Thyroid gland (tissue), 4 donors: ENCODE measurements at places on chromosomes 4 and X. TPM values are rescaled to one million over a fixed set of nuclear protein-coding genes. Genes with fewer than 3 reads are reported as not detected.

The VGLL1 gene
- not detected for total RNA-seq

DNA sequence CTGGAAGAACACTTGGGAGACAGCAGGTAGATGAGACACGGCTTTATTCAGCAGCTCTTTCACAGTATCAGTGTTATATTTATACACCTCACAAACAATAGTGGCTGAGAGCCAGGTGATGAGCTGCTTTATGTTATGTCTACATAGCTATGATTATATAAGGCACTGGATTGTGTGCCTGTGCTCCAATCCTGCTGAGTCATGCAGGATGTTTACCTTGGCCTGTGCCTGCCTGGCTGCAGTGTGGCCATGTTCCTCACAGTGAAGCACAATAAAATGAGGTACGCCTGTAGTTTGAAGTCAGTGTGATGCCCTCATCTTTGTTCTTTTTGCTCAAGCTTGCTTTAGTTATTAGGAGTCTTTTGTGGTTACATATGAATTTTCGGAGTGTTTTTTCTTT, 31.3 kb downstream of the CXCL13 start:
- DNase-seq: no peak
- no peak overlapping the region for H3K27ac ChIP-seq
- H3K4me3 ChIP-seq: no peak overlapping the region
- no peaks in the 10 kb centered on the region for H3K27me3 ChIP-seq

DNA sequence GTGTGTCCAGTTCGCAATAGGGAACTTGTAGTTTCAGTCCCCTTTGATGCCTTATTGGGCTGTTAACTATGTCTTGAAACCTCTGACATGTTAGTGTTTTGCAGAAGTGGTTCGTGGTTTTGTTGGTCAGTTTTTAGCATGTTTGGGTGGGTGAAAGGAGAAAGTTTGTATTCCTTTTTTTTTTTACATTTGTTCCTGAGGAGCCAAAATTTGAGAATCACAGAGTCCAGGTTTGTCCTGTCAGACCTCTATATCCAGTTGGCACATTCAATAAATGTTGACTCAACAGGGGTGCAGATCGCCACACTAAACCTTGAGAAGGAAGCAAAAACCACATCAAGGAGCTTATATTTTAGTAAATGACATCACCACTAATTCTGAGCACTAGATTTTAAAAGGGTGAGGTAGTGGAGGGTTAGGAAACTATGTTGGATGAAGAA, 26.2 kb downstream of the DLG3 start:
- no peaks in the 10 kb centered on the region for H3K4me1 ChIP-seq
- no peaks in the 10 kb centered on the region for H3K36me3 ChIP-seq
- no peak for DNase-seq
- no peak overlapping the region for H3K27ac ChIP-seq
- no peak overlapping the region for H3K4me3 ChIP-seq

DNA sequence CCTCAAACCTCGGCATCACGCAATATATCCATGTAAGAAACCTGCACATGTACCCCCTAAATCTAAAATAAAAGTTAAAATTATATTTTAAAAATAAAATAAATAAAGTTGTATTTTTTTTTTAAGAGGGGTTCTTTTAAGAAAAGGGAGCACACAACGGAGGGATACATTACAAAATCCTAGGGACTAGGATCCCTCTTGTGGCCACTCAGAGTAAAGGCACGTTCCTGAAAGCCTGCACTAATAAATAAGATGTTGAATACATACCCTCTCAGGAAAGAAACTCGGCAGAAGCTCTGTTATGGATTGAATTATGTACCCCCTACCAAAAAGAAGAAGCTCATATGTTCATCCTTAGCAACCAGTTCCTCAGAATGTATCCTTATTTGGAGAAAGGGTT, 50.9 kb upstream of the PRDX4 start:
- H3K36me3 ChIP-seq: no peaks in the 10 kb centered on the region
- DNase-seq: no peak
- H3K27ac ChIP-seq: no peak overlapping the region

DNA sequence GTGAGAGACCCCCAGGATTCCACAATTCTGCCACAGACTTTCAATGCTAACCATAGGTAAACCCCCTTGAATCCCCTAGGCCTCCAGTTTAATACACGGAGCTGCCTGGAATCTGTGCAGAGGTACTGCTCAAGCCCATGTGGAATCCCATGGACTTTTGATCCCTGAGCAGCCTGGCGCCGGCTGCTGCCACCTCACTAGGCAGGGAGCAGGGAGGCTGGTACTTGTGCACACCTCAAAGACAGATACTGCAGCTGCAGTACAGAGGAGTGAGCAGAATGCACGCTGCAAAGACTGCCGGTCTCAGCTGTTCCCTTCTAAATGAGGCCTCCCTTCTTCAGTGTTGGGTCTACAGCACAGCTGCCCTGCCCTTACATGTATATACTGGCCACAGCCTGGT, 79.4 kb downstream of the RPS6KA6 start:
- DNase-seq: no peak
- no peaks in the 10 kb centered on the region for H3K4me1 ChIP-seq

The HTR2C gene
- total RNA-seq: not detected
